ENCODE measurements at places on chromosomes 4 and X.

DNA sequence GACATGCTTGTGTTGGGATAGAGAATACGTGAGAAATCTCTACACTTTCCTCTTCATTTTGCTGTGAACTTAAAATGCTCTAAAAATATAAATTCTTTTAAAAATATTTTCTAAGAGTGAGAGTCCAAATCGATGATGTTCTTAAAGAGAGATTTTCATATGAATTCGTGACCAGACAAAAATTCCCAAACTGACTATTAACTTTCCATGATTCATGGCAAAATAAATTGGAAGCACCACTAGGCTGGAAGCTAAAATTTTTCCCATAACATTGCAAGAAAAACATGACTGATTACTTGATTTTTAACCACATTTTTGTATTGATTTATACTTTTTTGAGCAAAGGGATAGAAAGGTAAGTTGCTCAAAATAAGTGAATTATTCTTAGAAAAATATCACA lies 201.1 kb downstream of the ANTXR2 start:
- DNase-seq, result no peak

DNA sequence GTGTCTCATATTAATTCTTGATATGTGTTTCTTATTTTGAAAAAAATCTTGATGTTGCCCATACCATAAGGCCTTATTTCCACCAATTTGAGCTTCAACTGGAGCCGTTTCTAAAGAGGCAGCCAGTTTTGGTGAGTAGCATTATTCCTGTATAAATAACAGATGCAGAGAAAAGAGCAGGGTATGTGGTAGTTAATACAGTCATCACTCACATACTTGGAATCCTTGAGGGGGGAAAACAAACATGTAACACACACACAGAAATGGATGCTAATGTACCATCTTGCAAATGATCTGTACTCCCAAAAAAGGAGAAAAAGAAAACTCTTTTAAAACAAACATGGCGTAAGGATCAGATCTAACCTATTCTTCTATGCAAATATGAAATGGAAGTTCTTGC lies 389.7 kb downstream of the GPM6A start:
- no peak for DNase-seq

DNA sequence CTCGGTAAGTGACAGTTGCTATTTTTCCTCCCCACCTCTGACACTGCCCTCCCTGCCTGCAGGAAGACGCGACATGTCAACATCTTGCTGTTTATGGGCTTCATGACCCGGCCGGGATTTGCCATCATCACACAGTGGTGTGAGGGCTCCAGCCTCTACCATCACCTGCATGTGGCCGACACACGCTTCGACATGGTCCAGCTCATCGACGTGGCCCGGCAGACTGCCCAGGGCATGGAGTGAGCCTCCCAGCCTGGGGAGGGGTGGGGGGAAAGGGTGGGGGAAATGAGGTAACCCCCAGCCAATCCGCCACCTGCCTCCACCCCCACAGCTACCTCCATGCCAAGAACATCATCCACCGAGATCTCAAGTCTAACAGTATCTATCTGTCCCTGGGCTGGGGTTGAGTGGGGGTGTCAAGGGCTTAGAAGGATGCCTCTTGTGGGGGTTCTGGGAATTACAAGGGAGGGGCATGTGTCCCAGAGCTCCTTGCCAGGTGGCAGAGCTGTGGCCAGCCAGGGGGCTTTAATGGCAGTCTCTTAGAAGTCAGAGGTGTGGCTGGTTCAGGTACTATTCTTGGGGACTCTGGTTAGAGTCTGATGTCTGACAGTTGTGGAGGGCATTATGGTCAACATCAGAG lies 7.8 kb downstream of the ARAF start:
- no peak for DNase-seq

DNA sequence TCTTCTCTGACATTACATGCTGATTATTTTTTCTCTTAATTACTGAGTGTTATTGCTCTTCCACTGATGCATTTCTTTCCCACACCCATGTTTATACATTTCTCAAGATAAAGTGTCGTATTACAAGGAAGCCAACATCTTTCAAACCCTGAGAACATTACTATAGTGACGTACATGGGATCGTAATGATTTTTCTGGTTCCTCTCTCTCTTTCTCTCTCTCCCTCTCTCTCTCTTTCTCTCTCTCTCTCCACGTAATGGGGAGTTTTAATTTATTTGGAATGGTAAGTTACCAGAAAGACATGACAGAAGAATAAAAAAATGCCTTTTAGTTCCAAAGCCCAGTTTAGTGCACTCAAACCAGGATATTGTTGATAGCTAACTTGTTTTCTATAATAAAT lies 40.4 kb upstream of the MAPK10 start:
- no peak for DNase-seq

- no peak for DNase-seq
Observed at GRCh38 chr4:159284113-159284512, 181.2 kb downstream of the RAPGEF2 start.

DNA sequence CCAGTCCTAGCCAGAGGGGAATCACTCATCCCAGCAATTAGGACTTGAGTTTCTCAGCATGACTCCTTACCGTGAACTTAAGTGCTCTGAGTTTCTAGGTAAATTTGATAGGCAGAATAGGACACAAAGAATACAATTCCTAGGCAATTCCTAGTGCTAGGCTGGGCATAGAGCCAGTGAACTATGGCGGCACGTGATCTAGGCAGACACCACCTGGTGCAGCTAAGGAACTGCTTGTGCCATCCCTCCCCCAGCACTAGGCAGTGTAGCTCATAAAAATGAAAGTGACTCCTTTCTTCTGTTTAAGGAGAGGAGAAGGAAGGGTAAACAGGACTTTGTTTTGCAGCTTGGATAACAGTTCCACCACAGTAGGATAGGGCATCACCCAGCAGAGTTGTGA lies 736.3 kb upstream of the PCDH7 start:
- no peak for DNase-seq

DNA sequence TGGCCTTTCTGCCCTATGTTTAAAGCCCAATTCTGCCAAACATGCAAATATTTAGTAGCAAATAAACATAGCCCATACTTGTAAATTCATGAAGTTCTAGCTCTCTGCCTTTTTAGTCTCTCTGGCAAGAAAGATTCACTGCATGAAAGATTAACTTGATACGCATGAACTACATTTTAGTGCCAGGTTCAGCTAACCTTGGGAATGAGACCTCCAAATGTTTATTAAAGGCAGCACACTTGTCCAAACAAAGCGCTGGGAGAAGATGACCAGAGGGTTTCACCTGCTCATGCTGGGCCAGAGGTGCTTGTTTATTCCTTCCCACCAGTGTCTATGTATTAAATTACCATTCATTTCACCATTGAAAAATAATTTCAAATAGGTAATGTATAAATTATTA lies 44.5 kb upstream of the IL1RAPL1 start:
- DNase-seq, result no peak

- no peak for DNase-seq
Observed at GRCh38 chr4:173651651-173652282, 121.7 kb upstream of the HAND2 start.

Measured in GF-D8 (cell line).